ELF-1 (cell line): ENCODE measurements at places on chromosomes 2 and 18.
A peak's percentile ranks its signal among the peaks of the same experiment; 100 is the strongest.

DNA sequence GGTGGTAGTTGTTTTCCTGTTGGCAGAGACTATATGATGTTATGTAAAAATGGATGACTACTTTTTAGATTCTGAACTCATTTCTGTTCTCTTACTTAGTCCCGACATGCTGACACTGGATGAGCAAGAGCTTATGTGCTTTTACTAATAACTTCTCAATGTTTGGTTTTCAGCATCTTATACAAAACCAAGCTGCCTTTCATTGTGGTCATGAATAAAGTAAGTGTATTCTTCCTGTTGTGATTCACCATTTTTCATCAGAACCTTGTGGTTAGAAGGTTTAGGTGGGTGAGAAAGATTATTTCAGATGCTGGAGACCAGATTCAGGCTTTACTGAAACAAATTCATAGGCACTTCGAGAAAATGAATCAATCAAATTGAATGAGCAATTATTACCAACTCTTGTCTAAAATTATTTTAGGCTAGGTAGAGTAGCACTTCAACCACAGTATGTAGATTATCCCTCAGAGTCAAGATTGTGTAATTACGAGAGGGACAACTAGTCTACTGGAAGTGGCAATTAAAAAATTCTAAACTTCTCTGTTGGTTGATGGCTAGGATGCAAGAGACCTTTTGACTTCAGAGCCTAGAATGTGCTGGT is 9.3 kb downstream of the GPN1 start:
- no peak for DNase-seq

GRCh38 chr18:69936191-69936558 is 11.5 kb downstream of the CD226 start:
- DNase-seq = no peak

- no peak for DNase-seq
Observed at GRCh38 chr2:61443342-61444041, 27.4 kb downstream of the USP34 start.

- no peak for DNase-seq
Observed at GRCh38 chr2:239636808-239637207, 236.0 kb upstream of the HDAC4 start.

GRCh38 chr2:208033701-208034502 is 8.6 kb upstream of the PLEKHM3 start:
- peak; percentile 52 for DNase-seq

DNA sequence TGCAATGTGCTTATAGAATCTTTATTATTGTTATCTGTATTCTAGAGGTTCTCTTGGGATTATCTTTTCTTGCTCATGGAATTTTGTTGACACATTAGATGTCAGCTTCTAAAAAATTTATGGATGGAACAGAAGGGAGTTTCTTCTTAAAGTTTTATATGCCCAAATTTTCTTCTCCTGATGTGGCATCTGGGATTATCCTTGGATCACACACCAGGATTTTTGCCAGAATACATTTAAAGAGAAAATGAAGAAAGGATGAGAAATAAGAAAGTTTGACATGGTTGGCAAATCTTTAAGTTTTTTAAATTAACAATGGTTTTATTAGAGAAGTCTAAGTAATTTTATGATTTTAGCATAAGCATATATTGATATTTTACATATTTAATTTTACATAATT is 706.7 kb upstream of the TMEFF2 start:
- DNase-seq = no peak

- no peak for DNase-seq
Observed at GRCh38 chr2:208548700-208549099, 142.1 kb downstream of the PTH2R start.

DNA sequence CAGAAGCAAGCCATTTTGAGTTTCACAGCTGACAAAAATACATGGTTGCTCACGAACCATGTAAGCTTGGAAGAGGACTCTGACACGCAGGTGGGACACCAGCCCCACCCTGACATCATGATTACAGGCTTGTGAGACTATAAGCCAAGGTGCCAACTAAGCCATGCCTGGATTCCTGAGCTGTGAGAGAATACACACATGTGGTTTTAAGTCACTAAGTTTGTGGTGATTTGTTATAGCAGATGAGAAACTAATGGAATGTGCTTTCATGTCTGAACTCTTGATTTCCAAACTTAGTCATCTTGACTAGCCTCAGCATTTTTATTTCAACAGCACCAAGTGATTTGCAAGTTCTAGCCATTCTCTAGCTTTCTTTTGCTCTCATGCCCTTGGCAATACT is 676.1 kb upstream of the CELF4 start:
- no peak for DNase-seq

DNA sequence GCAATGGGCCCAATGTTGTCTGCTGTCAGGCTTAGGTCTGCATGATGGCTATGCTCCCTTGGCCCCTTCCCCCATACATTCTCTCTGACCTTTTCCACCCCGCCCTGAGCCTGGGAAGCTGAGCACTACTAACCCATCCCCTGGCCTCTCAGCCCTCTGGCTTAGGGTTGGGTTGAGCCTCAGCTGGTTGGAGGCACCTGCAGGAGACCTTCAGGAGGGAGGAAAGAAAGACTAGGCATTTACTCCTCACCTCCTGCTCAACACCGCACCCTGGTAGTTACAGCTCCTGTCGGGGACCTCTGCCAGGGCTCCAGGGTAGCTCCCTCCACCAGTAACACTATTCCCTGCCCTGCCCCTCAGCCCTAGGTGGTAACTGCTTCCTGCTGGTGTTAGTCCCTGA is 80.5 kb downstream of the GALNT14 start:
- no peak for DNase-seq
